Heart right ventricle (tissue), 16 donors: ENCODE measurements at places on chromosomes 11 and 22. TPM values are rescaled to one million over a fixed set of nuclear protein-coding genes. Genes with fewer than 3 reads are reported as not detected.

GRCh38 chr11:68036717-68037239 is 2.0 kb upstream of the TCIRG1 start:
- DNase-seq, result peak; percentile 63

- DNase-seq, result no peak
These were observed 9.9 kb upstream of the EIF4G2 start for GRCh38 chr11:10818594-10818993.

- no peak for DNase-seq
These were observed 924 bp downstream of the YPEL1 start for GRCh38 chr22:21734540-21735199.

Gene MAPK8IP1
- 7.5 TPM for total RNA-seq

Gene MS4A18
- not detected for total RNA-seq

- no peak for DNase-seq
These were observed at the start of gene FLRT1 for GRCh38 chr11:64035576-64035975. Gene FLRT1, plus strand, starts transcription at chr11:64035931. Its CDS starts 80,337 bp downstream, at chr11:64116268.

GRCh38 chr11:18310800-18311340 is 11.1 kb downstream of the HPS5 start:
- DNase-seq, result no peak

- no peak for DNase-seq
These were observed 16.2 kb upstream of the ME3 start for GRCh38 chr11:86688398-86689179.

Gene CRYBB3
- not detected for total RNA-seq

DNA sequence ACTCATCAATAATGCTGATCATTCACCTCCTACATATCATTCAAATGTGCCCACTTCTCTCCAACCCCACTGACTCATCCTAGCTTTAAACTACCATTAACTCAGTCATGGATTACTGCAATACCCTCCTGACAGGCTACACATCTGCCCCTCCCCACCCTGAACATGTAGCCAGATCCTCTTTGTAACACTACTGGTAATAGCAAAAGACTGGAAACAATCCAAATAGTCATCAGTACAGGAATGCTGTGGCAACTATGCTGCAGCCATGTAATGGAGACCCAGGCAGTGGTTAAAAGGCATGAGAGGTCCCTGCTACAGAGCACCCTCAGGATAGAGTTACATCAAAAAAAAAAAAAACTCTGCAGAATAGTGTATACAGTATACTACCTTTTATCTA is 16.6 kb downstream of the SLC43A3 start:
- DNase-seq, result no peak

GRCh38 chr11:64878223-64878493 is 263 bp downstream of the EHD1 start:
- no peak for DNase-seq

Gene KCNQ1
- total RNA-seq, result 47.7 TPM

Gene HEPN1
- total RNA-seq, result not detected

GRCh38 chr22:17319546-17319945 is 49.7 kb upstream of the CECR2 start:
- DNase-seq, result no peak

Gene LGR4
- 41.0 TPM for total RNA-seq

DNA sequence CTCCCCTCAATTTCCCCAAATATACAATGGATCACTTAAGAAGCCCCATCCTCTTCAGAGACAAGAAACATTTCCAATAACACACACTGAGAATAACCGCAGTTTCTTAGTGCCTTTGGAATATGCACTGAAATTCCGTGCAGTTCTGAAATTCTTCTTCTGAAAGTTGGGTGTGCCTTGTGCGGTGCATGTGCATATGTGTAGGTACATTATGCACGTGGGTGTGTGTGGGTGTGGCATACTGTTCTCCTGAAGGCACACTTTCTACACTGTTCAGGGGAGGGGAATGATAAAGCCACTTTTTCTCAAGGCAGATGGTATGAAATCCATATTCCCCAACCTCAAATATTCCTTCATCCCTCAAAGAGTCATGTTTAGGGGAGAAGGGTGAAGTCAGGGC is 1.7 kb downstream of the EXPH5 start:
- no peak for DNase-seq

DNA sequence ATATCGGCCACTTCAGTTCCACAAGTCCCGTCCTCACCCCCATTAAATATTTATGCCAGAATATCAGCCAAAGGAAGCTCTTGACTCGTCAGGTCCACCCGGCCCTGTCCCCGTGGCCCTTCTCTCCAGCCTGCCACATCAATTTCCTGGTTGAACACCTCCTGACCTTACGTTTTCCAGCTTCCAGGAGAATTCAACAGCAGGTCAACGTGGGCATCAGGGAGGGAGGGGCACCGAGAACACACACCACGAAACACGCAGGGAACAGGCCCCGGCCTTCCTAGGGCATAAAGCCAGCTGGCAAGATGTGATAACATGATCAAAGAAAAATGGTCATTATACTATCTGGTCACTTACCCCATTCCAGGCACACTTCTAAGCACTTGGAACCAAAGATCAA is 15.3 kb downstream of the SULT4A1 start:
- no peak for DNase-seq

Gene TKFC
- total RNA-seq, result 20.3 TPM

DNA sequence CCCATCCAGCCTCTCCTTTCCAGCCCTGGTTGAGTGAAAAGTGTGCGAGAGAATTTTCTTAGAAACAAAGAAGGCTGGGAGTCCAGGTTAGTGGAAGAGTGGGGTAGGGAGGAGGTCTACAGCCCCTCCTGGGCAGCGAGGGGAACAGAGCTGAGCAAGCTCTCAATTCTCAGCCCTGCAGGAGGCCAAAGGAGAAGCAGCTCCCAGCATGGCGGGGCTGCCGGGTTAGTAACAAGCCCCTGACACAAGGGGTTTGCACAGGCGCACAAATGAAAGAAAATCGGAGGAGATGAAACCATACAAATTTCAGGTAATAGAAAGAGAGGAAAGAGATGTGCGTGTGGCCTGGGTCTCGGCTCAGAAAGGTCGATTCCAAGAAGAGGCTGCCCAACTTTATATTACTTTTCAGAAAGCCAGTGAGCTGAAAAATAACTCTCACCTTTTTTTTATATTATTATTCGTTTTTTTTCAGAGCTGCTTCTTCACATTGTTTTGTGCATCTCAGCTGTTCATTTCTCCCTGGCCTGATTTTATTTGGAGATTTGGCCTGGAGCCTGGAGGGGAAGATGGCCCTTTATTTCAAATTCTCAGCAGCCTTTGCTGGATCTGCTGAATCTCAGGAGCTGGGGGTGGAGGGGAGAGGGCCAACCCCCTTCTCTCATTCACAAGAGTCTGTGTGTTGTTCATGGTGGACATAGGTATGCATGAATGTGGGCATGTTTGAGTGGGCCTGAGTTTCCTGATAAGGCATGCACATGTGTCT is 583.2 kb downstream of the BUD13 start:
- no peak for DNase-seq

Gene USH1C
- total RNA-seq, result not detected

DNA sequence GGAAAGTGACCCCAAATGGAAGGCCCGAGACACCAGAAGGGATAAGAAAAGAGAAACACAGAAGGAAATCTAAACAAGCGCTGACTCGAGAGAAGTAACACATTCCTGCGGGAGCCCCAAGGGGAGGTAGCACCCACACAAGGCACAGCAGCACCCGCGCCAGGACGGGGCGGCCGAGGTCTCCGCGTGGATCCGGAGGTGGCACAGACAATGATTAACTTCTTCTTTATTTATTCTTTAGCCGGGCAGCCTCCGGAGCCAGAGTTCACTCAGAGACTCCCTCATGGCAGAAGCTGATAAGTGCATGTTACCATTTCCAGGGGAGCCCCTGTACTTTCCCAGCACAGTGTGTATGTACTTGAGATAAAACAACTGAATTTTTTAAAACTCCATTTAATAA is 5.1 kb downstream of the TOLLIP start:
- no peak for DNase-seq

Gene NCAM1
- total RNA-seq, result 318 TPM

Gene SLC36A4
- total RNA-seq, result 8.1 TPM

GRCh38 chr11:66467756-66468155 is 1.1 kb downstream of the PELI3 start:
- DNase-seq, result no peak

DNA sequence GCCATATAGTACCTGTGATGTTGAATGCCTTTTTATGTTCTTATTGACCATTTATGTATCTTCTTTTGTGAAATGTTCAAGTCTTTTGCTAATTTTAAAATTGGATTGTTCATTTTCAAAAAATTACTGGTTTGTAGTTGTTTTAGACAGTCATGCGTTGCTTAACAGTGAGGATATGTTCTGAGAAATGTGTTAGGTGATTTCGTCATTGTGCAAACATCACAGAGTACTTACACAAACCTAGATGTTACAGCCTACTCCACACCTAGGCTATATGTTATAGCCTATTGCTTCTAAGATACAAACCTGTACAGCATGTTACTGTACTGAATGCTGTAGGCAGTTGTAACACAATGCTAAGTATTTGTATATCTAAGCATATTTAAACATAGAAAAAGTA is 32.5 kb downstream of the PDE3B start:
- no peak for DNase-seq

DNA sequence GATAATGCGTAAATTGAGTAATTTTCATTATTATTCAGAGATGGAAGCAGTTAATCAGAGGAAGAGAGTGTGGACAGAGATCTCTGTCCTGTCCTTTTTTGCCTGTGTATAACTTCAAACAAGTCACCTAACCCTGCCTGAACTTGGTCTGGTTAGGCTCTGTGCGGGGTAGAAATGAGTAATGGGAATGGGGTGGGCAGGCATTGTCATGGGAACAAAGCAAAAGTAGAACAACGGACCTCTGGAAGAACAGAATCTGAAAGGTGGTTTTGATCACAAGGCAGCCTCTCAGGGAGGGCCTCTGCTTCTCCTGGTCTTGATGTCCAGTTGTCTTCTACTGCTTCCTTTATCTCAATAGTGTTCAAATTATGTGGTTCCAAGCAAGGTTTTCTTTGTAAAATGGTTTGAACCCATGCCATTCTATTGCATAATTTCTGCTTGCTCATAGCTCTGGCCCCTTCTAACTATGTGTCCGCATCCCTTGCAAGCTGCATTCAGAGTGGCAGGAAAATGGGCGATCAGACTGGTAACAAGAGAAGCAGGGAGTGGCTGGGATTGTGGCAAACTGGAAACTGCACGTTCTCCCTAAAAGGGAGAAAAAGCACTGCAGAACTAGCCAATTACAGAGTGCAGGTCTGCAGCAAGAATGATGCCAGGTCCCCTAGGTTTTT is 76.1 kb downstream of the PRR5L start:
- DNase-seq, result no peak

Gene MOV10L1
- total RNA-seq, result 0.16 TPM

DNA sequence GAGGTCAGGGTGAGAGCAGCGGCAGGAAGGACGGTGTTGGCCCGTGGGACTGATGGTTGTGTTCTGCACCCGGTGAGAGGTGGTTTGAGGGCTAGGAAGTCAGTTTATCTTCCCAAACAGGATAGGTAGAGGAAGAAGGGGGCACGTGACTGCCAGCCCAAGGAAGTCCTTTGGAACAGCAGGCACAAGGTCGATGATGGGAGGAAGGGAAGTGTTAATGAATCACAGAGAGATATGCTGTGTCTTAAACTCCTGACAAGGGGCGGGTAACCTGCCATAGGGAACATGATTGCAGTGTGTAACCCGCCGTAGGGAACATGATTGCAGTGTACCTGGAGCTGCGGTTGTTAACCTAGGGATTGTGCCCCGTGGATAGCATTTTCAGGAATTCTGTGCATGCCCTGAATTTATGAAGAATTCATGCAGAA is 49.0 kb downstream of the PRR5L start:
- no peak for DNase-seq

GRCh38 chr11:46361283-46362155 is 14.3 kb downstream of the DGKZ start:
- peak; percentile 74 for DNase-seq

Gene PES1
- total RNA-seq, result 23.8 TPM

- no peak for DNase-seq
These were observed at the start of gene KRTAP5-6 for GRCh38 chr11:1696608-1697570. Gene KRTAP5-6, plus strand, starts transcription at chr11:1697195. Its CDS starts 51 bp downstream, at chr11:1697246.

- DNase-seq, result no peak
These were observed 12.5 kb upstream of the SELENOH start for GRCh38 chr11:57728829-57729228.
